ENCODE measurements at places on chromosomes 1 and 21. TPM values are rescaled to one million over a fixed set of nuclear protein-coding genes. Genes with fewer than 3 reads are reported as not detected.
A peak's percentile ranks its signal among the peaks of the same experiment; 100 is the strongest.

PDZK1IP1 gene
- 0.43 TPM for total RNA-seq

RAB3B gene
- total RNA-seq: 77.3 TPM

S100A8 gene
- total RNA-seq: not detected

DNA sequence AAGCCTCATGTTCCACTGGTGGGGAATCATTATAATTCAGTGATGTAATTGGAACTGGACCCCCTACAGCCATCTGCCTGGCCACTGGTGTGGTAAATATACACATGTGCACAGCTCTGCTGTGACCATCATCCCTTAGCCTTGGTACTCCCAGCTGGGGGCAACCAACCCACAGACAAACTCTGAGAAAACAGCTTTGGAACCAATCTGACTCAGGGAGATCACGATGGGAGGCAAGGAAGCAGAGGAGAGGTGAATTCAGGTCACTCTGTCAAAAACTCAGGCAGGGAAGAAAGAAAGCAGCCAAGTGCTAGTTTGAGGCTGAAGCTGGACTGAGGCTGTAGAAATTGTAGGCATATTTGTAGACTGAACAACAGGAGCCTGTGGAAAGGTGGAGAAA, 197.8 kb upstream of the GALNT2 start:
- DNase-seq: no peak

C4BPA gene
- not detected for total RNA-seq

SHISAL2A gene
- not detected for total RNA-seq

LIPI gene
- not detected for total RNA-seq

- DNase-seq: peak; percentile 56
Observed at GRCh38 chr1:88684482-88685258, 597 bp downstream of the PKN2 start.

GRCh38 chr1:203346060-203346768, 4.7 kb downstream of the FMOD start:
- peak; percentile 62 for DNase-seq

DNA sequence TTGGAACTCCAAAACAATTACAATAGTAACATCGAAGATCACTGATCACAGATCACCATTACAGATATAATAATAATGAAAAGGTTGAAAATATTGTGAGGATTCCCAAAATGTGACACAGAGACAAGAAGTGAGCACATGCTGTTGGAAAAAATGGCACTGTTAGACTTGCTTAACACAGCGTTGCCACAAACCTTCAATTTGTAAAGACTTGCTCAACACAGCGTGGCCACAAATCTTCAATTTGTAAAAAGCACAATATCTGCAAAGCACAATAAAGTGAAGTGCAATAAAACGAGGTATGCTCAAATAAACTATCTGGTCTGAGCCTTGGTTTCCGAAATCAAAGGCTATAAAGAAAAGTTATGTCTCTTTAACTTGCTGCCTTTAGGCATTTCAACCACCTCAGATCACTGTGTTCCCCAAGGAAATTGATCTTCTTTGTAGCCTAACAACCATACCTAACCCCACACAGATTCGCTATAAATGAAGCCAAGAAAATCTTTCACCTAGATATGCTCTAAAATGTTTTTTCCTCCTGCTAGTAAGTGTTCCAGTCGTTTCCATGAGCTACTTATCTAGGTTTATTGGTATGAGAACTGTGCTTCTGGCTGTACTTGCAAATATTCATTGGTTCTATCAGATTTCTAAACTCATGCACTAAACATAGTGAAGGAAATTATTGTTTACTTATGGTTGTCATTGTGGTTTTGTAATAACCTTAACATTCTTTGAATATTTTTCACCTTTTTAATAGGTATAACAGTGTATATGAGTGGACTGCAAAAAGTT, 13.1 kb upstream of the LPGAT1 start:
- peak; percentile 1 for DNase-seq

DNA sequence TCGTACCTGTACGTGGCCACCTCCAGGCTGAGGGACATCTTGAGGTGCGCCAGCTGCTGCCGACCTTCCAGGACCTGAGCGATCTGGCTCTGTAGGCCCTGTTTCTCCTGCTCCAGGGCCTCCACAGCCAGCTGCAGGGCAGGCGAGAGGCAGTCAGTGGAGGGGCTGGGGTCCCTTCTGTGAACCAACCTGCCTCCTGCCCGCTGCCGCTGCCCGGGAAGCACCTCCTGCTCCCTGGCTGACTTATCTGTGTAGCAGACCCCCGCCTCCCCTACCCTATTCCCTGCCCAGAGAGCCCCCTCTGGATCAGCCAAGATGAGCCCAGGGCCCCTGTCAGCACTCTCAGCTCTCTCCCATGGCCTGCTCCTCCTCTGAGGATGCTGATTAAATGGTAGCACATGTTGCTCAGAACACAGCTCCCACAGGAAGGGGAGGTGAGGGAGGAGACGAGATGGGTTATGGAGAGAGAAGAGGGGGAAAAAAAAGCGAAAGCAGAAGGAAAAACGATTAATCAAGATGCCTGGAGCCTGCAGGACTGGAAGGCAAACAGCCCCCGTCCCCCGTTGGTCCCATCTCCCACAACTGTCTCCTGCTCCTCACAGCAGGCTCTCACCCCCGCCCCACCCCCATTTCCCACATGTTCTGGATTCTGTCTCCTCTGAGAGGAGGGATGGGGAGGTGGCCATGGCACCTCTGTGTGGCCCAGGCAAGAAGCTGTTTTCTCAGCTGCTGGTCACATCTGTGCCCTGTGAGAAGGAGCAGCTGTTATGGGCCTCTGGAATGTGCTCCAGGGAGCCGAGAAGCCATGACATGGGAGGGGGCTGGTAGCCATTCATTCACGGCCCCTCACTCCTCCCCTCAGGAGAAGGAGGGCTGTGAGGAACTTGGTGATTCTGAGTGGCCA, 1.7 kb downstream of the NES start:
- DNase-seq: no peak

GRCh38 chr1:20212685-20213331, 26.5 kb upstream of the PLA2G2C start:
- DNase-seq: peak; percentile 50

CADM3 gene
- not detected for total RNA-seq

- DNase-seq: no peak
Observed at GRCh38 chr1:15188678-15189077, 35.1 kb downstream of the TMEM51 start.

DNA sequence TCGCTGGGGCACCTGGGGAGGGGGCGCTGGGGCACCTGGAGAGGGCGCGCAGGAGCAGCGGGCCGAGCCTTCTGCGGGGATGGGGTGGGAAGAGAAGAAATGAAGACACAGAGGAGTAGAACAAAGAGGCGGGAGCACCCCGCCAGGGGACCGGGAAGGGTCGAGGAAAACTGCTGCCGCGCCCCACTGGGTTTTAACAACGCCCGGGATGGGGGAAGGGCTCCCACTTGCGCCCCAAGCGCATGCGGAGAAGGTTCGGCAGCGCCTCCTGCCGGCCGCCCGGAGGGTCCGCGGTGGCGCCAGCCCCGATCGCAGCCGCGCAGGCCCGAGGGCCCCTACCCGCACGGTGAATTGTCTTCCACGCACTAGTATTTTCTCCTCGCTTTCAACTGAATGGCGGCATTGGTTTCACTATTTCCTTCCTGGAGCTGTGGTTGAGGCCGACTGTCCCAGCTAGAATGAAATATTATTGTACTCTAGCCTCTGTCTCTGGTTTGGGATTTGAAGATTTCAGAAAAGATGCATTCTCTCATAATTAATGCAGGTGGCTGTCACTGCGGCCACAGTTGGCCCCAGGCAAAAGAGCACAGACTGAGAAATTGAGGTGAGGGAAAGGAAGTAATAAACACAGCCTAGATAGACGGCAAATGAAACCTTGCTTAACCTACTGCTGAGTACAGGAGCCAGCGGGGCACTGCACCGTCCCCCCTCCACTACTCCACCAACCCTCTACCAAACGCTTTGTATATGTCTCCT, 57.3 kb downstream of the MAB21L3 start:
- DNase-seq: peak; percentile 36

DNA sequence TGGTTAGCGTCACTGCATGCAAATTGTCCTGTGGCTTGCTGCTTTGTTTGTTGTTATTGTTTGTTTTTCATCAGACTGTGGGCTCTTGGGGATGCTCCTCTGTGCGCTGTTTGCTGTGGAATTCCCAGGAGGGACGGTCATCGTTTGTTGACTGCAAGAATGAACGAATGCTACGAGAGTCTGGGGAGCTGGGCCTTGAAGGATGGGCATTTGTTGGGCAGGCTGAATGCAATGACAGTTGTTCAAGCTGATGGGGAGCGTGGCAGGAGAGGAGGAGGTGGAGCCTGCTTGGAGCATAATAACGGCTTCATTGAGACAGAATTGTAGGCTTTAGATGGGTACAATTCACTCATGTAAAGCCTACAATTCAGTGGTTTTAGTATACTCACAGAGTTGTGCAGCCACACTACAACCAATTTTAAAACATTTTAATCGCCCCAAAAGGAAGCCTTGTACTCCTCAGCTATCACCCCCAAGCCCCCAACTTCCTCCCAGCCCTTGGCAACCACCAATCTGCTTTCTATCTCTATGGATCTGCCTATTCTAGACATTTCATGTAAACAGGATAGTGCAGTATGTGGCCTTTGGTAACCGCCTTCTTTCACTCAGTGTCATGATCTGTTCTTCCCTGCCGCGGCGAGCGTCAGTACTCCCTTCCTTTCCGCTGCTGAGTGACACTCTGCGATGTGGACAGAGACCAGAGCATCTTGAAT, 190.2 kb downstream of the CAMTA1 start:
- no peak for DNase-seq

Measured in fibroblast of villous mesenchyme (primary cell).